ENCODE measurements at places on chromosomes 16 and 17.

DNA sequence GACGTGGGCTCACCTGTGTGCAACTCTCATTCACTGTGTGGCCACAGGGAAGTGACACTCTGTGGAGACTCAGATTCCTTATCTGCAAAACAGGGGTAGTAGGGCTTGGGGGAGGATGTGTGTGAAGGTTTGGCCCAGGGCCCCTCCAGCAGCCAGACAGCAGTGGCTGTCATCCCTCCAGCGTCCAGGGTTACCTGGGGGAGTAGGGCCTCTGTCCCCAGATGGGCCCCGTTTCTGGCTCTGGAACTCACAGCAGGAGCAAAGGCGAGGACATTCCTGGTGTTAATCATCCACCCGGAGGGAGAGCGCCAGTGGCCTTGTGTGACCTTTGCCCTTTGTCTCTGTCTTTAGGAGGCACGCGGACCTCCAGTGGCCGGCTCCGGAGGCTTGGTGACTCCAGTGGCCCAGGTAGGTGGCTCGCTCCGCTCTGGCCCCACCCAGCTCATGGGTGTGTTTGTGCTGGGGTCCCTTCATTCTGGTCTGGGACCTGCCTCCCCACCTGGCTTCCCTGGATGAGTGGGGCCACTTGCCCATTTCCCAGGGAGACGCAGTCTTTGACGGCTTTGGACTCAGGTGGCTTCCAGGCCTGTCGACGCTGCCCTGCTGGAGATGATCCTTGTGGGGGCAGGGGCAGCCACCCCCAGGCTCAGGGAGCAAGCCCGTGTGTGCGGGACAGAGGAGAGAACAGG lies 166.2 kb downstream of the SEC14L1 start:
- no peak for DNase-seq

DNA sequence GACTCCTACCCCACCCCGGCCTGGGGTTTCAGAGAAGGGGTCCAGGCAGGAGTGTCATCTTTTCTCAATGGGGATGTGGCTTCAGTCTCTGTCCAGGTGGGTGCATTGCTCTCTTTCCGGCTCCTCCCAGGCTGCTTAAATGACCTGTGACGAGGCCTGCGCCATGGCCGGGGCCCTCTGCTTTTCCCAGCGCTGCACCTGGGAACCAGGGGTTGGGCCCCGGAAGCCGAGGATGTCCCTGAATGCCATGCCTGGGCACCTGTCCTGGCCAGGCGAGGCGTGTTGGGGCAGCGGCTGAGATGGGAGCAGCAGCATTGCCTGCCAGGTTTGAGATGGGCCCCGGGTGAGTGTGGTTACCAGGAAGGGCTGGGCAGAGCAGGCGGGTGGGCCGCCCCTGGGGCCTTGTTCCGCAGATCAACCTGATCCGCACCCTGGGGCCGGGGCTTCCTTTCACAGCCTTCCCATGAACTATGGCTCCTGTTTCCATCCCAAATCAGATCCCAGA lies 147.4 kb downstream of the SEC14L1 start:
- no peak for DNase-seq

DNA sequence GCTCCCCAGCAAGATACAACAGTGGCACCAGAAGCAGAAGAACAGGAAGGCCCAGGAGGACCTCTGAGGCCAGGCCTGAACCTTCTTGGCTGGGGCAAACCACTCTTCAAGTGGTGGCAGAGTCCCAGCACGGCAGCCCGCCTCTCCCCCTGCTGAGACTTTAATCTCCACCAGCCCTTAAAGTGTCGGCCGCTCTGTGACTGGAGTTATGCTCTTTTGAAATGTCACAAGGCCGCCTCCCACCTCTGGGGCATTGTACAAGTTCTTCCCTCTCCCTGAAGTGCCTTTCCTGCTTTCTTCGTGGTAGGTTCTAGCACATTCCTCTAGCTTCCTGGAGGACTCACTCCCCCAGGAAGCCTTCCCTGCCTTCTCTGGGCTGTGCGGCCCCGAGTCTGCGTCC lies 11.9 kb downstream of the CES3 start:
- DNase-seq: no peak

DNA sequence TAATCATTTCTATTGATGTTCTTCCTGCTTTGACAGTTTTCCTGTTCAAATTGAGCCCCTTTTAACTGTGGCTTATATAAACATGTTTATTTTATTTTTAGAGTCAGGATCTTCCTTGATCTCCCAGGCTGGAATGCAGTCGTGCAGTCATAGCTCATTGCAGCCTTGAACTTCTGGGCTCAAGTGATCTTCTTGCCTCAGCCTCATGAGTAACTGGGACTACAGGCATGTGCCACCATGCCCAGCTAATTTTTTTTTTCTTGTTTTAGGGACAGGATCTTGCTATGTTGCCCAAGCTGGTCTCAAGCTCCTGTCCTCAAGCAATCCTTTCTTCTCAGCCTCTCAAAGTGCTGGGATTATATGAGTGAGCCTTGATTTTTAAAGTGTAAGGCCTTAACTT lies 14.7 kb downstream of the PHKB start:
- DNase-seq: no peak

GRCh38 chr17:81561494-81561885 lies 9.3 kb upstream of the FAAP100 start:
- DNase-seq: no peak

DNA sequence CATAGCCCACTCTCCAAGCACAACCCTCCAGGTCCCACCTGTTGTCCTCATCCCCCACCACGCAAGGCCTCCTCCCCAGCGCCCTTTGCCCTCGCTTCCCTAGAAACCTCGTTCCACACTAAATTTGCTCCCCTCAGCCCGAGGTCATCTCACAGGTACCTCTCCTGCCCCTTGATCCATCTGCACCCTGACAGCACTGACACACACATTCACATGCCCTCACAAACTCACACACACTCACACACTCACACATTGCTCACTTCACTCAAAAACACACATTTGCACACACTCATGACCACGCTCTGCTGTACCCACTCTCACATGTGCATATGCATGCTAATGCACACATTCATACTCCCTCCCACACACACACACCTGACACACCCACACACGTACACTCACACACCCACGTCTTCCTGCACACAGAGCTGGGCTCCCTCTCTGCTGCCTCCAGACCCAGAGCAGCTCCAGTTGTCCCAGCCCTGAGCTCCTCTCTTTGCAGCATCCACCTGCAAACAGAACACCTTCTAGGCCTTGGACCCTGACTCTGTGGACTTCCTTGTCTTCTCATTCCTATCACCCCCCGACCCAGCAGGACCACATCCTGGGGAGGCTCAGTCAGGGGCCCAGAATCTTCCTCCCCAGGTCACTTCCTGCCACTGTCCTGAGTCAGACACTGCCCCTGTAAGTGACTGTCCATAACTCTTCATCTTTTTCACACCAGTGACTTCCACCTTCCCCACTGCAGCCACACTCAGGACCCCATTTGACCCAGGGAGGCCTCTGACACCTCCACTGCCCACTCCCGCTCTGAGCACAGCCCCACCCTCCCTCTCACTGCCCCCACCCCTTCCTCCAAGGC lies 4.9 kb downstream of the ASGR2 start:
- DNase-seq: no peak

DNA sequence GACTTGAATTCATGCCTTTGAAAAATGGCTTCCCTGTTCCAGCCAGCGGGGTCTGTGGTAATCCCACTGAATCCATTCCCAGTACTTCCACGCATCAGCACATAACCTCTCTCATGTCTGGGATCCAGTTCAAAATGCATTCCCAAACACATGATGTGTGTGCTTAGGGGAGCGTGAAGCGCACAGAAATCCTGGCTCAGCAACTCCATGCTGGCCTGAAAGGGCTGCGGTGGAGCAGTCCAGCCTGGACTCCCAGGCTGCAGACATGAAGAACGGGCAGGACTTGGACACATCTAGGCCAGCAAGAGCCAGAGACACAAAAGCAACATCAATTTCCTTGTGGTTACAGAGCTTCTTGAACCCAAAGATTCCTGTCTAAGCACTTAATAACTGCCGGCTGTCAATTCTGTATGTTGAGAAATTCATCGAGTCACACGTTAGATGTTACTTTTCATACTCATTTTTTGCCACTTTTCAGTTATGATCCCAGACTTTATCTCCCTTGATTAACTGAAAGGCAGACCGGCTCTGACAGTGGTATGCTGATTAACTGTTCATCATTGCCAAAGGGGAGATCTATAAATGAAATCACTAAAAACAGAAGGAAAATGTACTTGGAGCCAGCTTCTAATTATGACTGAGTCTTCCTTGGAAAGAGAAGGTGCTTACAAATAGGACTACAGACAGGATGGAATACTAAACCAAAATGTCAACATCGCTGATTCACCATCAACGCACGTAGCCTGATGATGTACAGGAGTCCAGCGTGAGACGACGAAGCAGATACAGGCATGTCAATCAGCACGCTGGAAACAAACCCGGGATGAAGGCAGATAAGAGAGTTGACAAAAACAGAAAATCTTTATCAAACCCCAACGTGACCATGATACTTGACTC lies 23.0 kb downstream of the NSMCE1 start:
- no peak for DNase-seq

- no peak for DNase-seq
Measured at GRCh38 chr16:85613604-85614337, 649 bp downstream of the GSE1 start.

DNA sequence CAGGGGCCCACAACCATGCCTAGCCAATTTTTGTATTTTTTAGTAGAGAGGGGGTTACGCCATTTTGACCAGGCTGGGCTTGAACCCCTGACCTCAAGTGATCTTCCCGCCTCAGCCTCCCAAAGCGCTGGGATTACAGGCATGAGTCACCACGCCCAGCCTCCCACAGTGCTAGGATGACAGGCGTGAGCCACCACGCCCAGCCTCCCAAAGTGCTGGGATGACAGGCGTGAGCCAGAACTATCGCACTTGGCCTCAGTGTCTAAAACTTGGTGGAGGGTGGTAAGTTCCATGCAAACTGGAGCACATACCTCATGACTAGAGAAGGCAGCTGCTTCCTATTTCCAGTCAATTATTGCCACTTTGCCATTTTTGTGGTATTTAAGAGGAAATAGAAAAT lies 7.1 kb downstream of the HSD17B2 start:
- no peak for DNase-seq

DNA sequence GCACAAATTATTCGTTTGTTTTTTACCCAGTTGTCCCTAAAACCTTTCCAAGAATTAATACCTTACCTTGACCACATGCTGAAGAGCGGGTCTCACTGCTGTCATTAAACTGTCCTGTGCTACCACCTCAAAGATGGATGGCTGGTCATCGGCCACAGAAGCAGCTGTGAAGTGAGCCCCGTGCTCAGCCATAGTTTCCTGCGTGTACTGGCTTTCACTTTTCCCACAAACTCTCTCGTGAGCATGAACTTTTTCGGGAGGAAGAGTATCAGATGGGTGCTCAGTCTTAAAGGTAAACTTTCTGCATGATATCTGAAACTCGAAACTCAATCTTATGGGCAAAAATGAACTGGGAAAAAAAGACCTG lies 558 bp downstream of the PEX12 start:
- DNase-seq: no peak

GRCh38 chr16:54862529-54862928 lies 68.1 kb upstream of the IRX5 start:
- no peak for DNase-seq

- DNase-seq: no peak
Measured at GRCh38 chr16:80231888-80232287, 308.9 kb upstream of the DYNLRB2 start.

DNA sequence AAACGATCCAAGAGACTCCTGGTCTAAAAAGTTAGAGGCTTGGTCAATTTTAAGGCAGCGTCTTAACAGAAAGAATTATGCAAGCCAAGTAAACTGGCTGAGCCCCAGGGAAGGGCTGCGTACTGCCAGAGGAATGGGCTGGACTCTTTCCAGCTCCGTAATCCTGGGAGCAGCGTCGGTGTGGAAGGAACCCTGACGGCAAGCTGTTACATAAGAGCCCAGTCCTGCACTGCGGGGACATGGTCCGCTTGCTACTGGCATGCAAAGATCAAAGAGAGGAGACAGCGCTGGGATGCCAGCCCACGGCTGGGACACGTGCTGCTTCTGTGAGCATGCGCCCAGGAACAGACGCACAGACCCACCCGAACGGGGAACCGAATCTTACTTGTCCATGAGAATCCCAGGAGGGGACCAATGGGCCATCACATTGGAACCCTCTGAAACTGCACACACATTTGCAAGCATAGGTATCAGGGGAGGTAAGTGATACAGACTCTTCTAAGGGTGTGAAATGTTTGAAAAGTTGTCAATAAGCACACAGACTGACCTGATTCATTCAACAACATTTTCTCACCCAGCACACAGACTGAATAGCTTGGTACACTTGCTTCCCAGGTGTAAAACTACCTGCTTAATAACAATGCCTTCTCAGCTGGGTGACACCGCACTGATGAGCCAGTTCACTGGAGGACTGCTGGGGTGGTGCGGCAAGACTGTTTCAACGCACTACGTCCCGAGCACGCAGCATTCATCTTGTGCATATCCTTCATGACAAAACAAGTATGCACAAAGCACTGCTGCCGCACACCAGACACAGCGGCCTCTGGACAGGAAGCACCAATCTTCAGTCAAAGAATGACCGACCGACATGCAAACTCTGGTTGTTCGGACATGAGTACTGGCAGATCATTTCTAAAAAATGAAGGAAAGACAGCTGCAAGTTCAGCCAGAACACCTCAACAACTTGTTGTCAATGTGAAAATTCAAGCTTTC lies 94.9 kb downstream of the ANKRD11 start:
- no peak for DNase-seq

DNA sequence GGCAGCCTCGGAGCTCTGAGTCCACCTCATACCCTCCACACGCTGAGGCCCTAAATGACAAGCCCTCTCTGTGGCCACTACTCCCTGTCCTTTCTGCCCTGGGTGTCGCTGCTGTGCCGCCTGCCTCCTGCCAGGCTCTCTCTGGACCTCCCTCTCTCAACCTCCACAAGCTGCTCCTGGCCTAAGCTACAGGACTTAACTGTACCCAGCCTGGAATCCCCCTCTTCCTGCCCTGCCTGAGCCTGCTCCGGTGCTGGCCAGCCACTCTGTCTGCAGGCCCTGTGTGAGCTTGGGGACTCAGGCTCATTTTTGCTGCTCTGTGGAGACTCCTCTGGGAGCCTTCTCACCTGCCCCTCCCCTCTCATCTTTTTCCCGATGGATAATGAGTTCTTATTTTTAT lies 21.5 kb downstream of the IFT140 start:
- DNase-seq: no peak

DNA sequence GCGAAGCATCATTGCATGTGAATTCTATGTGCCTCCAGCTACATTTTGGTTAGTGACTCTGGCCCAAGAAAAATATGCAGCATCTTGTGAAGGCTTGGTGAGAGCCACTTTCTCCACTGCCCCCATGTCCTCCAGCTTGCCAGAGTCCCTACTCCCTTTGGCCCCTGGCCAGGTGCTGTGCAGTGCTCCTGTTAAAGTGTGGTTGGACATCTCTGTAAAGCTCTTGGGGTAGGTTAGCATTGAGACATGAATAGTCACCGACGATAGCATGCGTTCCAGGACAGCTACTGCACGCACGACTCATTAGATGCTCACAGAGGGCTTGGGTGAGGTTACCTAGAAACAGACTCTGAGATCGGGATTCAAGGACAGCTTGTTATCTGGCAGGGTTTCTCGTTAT lies 48.6 kb downstream of the FOXL1 start:
- no peak for DNase-seq

Measured in activated CD4-positive, CD25-positive, alpha-beta regulatory T cell treated with anti-CD3 and anti-CD28 coated beads, Interleukin-2, amount 50 U/mL, for 16 hours (primary cell).